ENCODE measurements at places on chromosomes 4 and X. TPM values are rescaled to one million over a fixed set of nuclear protein-coding genes. Genes with fewer than 3 reads are reported as not detected.

The MCUB gene
- 21.4 TPM for total RNA-seq

The KCNIP4 gene
- total RNA-seq = not detected

The GRXCR1 gene
- total RNA-seq = not detected

The ZMAT1 gene
- 0.12 TPM for total RNA-seq

The IL21 gene
- total RNA-seq = not detected

The DACH2 gene
- total RNA-seq = not detected

The CFAP47 gene
- not detected for total RNA-seq

The BGN gene
- 10.5 TPM for total RNA-seq
